D721Med (cell line): ENCODE measurements at places on chromosomes 3 and 15.

DNA sequence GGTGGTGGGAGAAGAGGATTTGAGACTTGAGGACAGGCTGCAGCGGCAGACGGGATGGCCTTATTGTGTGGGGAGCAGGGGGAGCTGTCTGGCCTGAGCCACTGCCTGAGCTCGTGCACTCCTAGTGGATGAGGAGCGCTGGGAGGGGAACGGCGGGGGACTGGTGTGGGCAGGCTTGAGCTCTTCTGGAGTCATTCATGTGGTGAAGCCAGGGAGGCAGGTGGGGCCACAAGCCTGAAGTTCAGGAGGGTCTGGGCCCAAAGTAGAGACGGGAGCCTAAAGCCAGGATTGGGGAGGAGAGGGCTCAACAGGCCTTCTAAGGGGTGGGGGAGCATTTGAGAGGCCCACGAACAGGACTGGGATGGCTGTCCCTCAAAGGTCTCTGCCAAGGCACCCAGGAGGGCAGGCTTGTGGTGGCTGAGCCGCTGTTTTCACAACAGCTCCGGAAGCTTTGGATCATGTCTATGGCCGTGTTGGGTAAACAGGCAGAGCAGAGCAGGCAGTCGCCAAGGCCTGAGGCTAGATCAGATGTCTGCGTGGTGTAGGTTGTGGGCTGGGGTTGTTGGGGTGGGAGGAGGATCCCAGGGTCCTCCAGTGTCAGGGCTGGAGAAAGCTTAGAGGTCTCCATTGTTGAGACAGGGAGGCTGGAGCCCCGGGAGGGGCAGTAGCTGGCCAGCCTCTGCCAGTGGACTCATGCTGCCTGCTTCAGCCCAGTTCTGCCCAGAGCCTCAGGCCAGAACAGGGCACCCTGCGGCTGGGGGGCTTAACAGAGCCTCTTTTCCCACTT is 8.2 kb downstream of the PRKCD start:
- DNase-seq = no peak

DNA sequence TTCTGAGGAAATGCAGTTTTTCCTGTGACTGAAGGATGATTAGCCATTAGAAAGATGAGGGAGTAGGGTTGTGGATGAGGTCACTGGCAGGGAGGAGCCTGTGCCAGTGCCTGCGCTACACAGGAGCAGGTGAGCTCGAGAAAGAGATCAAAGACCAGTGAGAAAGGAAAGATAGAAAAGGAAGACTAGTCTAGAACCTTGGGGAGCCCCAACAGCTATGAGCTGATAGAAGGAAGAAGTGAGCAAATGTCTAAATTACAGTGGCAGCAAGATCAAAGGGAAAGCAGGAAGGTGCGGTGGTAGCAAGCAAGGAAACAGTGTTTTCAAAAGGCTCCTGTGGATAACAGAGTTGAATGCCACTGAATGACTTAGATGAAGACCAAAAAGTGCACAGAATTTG is 39.6 kb downstream of the LNP1 start:
- DNase-seq = no peak

- DNase-seq = no peak
These were observed 253.9 kb downstream of the RPLP1 start for GRCh38 chr15:69706353-69707097.

DNA sequence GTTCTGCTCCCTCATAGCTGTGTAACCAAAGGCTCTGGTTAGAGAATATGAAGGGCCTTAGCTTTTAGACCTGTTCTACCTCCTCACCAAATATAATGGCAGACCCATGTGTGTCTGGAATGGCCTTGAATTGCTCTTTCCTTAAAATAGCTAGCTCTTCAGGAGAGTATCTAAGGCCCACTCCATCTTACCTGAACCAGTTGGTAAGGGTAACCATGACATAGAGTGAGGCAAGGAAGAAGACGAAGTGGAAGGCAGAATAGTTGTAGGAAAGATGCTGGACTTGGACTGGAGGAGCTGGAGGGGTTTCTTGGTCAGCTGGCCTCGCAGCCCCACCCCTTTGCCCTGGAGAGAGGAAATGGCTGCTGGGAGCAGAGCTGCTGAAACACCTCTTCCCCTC is 3.1 kb downstream of the SERF2 start:
- no peak for DNase-seq

GRCh38 chr3:112858410-112859069 is 11.9 kb upstream of the CD200R1L start:
- no peak for DNase-seq

GRCh38 chr3:22555753-22556435 is 647.2 kb upstream of the UBE2E2 start:
- no peak for DNase-seq

GRCh38 chr3:187997946-187998561 is 155.9 kb upstream of the LPP start:
- no peak for DNase-seq

- no peak for DNase-seq
These were observed 185.2 kb upstream of the DNAJC19 start for GRCh38 chr3:181174676-181175233.
